Stimulated activated CD4-positive, alpha-beta T cell treated with anti-CD3 and anti-CD28 coated beads, Interleukin-15, amount 100 ng/mL, for 24 hours (primary cell): ENCODE measurements at places on chromosomes 4 and X.
A peak's percentile ranks its signal among the peaks of the same experiment; 100 is the strongest.

- no peak for DNase-seq
Measured at GRCh38 chr4:107578321-107578720, 141.7 kb downstream of the PAPSS1 start.

GRCh38 chrX:38500866-38501265 is 60.5 kb upstream of the TSPAN7 start:
- no peak for DNase-seq

DNA sequence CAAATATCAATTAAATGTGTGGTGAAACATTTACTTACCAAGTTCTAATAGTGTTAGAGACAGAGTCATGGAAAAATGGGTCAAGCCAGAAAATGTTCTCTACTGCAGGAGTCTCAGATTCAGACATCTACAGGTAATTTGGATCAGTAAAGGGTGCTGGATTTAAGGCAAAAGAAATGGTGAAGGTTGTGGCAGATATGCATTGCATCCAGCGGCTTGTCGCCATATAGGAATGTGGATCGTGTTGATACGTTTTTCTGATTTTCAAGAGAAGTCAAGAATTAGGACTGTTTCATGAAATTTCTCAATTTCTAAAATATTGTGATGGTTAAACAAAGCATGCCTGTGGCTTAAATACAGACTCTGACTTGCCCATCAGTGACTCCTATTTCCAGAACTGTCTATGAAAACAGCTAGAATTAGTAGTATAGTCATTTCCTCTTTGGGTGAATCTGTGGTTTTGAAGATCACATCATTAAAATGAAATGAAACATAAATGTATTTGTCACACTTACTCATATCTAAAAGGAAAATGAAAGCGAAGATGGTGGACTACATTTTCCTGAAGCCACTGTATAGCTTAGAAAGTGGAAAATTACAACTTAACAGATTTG is 110.1 kb upstream of the VEGFC start:
- no peak for DNase-seq

DNA sequence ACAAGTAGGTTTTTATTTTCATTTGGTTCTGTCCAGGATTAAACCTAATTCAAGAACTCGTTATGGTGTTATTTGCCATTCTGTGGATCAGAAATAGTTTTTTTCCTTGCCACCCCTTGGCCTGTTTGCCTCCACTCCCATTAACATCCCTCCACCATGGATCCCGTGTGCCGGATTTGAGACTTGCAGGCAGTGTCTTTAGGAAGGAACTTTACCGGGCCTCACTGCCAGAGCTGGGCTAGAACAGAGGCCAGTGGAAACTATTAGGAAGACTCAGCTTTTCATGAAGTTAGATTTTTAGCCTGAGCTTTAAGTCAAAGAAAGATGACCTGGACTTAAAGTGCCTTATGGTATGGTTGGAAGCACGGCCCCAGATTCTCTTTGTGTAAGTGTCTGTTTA is 2.4 kb downstream of the KLHL2 start:
- no peak for DNase-seq

DNA sequence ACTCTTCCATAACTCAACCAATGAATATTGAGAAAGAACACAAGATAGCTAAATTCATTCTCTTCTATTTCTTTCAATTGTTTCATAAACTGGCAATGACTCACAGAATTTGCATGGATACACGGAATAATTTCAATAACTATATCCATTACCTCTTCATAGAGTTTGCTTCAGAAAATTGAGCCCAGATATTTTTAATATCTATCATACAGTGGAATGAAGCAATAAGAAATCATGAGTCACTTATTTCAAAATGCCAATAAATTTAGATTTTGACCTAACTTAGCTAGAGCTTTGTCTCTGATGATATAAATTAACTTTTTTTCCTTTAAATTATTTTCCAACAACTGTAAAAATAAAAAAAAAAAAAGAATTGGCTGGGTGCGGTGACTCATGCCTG is 22.2 kb upstream of the MANBA start:
- DNase-seq: no peak

- DNase-seq: no peak
Measured at GRCh38 chr4:188282471-188283232, 143.4 kb downstream of the TRIML1 start.

DNA sequence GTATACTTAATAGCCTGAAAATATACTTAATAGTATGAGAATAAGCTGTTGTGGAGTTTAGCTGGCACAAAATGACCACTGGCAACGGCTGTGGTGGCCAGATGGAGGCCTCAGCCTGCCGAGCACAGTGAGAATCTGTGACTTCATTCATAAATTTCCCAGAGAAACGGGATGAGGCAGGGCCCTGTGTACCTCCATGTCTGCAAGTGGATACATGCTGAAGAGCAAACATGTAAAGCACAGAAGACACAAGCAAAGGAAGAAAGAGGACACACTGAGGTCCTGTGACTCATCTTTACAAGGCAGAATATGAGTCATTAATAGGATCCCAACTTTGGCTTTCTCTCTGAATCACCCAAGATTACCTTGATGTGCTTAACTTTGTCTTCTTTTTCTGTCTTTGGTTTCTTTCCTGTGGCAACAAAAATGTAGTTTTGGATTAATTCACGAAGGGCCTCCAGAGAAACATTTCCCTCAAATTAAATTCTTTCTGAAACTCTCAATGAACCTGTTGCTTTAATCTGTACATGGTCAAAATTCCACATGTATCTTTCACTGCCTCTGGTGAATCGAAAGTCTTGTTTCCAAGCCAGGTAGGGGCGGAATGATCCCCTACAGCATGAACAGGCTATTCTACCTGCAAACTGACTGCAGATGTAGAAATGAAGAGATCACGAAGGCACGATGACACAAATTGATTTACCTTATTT is 56.4 kb downstream of the IRF2 start:
- peak; percentile 18 for DNase-seq

- DNase-seq: no peak
Measured at GRCh38 chr4:87901422-87901992, 68.7 kb downstream of the MEPE start.

DNA sequence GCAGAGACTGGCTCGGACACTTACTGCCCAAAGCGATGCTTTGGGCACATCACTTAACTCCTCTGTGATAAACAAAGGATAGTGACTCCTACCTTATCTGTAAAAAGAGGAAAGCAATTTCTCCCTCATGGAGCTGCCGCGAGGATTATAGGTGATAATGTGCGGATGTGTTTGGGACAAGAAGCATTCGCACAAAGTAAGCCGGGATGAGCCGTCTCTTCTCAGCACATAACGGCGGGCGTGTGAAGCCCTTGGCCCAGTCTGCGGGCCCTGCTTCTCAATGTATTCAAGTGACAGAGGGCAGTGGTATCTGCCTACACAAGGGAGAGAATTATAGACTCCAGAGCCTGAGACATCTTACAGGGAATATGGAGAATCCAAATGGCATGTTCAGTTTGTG is 550.3 kb upstream of the CPEB2 start:
- no peak for DNase-seq

DNA sequence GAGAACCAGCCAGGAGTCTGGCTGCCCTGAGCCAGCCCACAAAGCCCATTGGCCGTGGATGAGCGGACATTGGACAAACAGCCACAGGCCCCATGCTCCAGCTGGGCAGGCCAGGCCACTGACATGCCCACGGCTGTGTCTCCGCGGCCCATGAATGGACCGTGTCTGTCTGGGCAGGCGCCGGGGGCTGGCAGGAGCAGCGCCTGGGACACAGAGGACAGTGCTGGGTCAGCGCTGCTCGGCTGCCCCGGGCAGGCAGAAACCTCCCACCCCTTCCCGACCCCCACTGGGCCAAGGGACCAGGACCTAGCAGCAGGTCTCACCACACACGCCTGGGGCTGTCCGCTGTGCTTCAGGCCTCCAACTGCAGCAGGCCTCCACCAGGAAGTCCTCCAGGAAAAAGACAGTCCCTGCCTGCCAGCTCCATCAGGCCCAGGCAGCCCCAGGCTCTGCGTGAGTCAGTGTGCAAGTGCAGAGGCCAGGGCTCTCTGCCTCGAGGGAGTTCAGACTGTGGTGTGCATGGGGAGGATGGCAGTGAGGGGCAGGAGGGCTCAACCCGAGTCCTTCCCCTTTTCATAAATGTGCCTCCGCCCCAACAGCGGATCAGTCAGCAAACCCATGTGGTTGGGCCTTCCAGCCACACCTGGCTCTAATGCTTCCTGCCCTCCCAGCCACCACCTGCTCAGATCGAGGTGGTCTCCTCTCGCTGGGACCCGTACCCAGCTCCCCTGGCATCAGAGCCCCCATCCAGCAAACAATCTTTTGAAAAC is 17.2 kb upstream of the FGFR3 start:
- no peak for DNase-seq

DNA sequence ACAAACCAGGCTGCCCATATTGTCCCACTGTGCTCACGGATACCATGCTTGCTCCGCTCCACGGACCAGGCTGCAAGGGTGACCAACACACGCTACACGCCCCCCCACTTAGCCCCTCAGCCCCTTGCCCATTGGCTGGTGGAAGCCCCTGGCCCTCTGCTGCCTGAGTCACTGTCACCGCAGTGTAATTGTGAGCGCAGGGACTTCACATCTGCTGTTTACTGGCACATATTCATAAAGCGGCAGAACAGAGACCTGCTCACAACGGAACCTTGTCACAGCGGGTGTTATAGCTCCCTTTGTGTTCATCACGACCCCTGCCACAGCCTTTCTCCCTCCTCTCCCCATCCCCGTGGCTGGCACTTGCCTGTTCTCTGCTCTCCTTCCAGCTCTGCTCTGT is 83.7 kb downstream of the PSAPL1 start:
- no peak for DNase-seq

DNA sequence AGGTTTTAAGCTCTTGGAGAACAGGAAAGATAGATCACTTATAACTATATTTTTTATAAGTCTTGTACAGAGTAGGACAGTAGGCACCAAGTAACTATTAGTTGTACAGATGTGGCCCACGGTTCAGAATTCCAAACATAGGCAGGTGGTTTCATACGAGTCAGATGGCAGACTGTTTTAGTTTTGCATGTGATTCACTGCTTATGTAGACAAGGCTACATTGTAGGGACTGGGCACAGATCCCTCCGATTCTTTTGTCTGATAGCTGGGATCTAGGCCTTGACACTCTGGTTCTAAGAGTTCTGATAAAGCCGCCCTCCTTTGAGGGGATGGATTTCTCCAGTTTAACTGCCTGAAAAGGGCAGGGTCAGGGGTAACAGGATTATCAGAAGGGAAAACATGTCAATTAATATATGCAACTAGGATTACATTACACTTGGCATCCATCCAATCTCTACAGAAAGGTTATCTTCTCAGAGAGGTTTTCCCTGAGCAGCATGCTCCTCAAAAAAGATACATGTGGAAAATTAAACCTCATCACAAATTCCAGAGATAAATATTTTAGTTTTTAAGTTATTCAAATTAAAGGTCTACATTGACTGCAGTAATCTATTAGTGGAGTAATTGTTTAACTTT is 87.8 kb downstream of the SPRY1 start:
- no peak for DNase-seq

DNA sequence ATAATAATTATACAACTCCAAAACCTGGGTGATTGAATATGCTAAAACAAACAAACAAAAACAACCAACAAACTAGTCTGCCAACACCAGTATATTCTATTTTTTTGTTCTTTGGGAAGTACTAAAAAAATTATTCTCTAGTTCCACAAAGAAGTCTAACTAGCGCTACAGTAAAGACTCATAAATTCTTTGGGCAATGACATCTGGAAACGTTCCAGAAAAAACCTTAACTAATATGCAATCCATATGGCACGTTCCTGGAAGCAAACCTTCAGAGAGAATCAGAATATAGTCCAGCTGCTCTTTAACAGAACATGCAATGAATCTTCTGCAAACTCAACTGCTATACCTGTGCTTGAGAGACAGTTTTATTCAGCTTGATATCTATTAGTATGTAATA is 500.1 kb downstream of the TRAM1L1 start:
- no peak for DNase-seq

DNA sequence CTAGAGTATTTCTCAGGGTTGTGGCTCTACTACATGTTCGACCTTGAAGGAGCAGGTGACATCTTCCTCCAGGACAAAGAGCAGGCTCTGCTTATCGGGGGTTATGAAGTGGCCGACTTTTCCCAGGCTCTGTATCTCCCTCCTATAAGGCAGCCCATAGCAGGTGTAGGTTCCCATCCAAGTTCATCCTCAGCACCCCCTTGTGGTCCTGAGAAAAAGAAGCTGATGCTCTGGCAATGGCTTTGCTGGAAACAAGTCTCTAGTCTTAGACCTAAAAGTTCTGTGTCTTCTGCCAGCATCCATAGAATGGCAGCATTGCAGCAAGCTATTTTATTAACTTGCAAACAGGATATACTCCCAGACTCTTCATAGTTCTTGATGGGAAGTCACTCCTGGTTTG is 836.6 kb upstream of the PRKX start:
- no peak for DNase-seq

- DNase-seq: no peak
Measured at GRCh38 chrX:51860679-51861078, 32.7 kb upstream of the MAGED1 start.

- DNase-seq: no peak
Measured at GRCh38 chrX:19981947-19982346, 8.9 kb downstream of the BCLAF3 start.

GRCh38 chr4:80073473-80074008 is 512 bp upstream of the ANTXR2 start:
- DNase-seq: peak; percentile 35

DNA sequence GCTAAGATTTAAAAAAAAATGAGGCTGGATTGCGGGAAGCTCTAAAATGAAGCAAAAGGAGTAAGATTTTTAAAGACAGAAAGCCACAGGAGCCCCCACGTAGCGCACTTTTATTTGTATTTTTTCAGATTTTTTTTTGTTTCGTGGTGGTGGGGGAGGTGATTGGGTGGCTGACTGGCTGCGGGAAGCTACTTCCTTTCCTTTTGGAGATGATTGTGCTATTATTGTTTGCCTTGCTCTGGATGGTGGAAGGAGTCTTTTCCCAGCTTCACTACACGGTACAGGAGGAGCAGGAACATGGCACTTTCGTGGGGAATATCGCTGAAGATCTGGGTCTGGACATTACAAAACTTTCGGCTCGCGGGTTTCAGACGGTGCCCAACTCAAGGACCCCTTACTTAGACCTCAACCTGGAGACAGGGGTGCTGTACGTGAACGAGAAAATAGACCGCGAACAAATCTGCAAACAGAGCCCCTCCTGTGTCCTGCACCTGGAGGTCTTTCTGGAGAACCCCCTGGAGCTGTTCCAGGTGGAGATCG is 908 bp downstream of the PCDH10 start:
- no peak for DNase-seq

- no peak for DNase-seq
Measured at GRCh38 chrX:155744534-155744933, 131.8 kb upstream of the TMLHE start.

DNA sequence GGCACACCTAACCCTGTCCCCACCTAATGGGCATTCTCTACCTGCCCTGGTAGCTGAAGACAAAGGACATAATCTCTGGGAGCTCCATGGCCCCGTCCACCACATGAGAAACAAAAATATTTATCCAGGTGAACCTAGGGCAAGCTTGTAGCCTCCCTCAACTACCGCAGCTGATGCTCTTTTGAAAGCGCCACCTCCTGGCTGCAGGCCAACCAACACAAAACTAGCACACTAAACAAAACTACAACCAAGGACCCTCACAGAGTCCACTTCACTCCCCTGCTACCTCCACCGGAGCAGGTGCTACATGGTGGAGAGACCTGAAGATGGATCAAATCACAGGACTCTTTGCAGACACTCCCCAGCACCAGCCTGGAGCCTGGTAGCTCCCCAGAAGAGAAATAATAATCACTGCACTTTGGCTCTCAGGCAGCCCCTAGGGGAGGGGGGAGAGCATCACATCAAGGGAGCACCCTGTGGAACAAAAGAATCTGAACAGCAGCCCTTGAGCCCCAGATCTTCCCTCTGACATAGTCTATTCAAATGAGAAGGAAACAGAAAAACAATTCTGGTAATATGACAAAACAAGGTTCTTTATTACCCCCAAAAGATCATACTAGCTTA is 111.3 kb upstream of the ATP8A1 start:
- DNase-seq: peak; percentile 23

GRCh38 chrX:77961063-77961462 is 8.4 kb downstream of the PGAM4 start:
- DNase-seq: no peak
